ENCODE measurements at places on chromosomes 4 and X.

DNA sequence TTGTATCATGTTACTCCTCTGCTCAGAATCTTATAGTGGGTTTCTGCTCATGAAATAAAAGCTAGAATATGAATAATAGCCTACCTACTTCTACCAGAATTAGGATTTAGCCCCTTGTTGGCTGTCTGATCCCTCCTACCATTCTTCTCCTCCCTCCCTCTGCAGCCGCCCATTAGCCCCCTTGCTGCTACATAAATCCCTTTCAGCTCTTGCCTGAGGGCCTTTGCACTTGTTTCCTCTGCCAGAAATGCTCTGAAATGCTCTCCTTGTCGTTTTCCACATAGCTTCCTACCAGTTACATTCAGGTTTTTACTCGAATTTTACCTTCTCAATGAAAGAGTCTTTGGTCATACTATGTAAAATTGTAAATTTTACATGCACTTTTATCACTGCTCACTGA lies 159.2 kb downstream of the ADGRL3 start:
- DNase-seq: no peak

DNA sequence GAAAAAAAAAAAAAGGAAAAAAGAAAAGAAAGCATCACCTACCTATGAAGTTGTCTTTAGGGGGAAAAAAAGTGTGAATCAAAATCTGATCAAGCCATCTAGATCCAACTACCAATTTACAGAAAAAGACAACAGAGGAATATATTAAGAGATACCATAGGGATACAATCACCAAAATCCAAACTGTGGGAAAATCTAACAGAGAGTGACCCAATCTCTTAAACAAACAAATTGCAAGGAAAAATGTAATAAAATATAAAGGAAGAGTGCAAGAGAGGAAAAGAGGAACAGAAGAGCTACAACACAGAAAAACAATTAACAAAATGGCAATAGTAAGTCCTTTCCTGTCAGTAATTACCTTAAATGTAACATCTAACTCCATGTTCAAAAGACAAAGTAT lies 19.0 kb downstream of the THOC2 start:
- no peak for DNase-seq

DNA sequence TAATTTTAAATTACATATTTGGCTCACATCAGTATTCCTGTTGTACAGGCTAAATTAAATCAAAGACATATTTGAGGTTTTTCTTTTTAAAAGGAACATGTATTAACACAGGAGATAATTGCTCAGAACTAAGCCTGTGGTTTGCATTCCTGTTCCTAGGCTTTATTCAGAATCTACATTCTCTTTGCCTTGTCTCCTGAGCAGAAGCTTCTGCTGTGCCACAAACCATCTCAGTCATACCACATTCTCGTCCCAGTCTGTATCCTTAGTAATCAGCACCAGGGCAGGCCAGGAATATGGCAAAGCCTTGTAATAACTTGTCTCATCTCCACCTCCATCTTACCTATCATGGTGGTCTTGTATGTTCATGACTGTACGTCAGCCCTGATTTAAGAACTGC lies 162.8 kb downstream of the ARHGAP24 start:
- DNase-seq: no peak

GRCh38 chrX:123728016-123728415 lies 4.8 kb downstream of the THOC2 start:
- no peak for DNase-seq

GRCh38 chr4:157079441-157079840 lies 3.5 kb downstream of the GLRB start:
- no peak for DNase-seq

DNA sequence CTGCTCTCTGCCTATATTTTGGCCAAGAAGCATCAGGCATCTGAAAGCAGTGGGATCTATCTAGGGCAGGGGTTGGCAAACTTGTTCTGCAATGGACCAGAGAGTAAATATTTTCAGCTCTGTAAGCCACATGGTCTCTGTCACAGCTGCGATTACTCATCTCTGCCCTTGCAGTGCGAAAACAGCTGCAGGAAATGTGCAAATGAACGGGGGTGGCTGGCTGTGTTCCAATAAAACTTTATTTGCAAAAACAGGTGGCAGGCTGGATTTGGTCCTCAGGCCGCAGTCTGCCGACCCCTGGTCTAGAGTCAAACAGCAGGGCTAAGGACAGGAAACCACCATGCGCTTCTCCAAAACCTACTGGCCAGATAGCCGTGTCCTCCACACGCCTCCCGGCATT lies 48.6 kb downstream of the ACOX3 start:
- DNase-seq: peak; percentile 32

- DNase-seq: no peak
Observed at GRCh38 chr4:83387012-83387411, 52.4 kb upstream of the HPSE start.

- DNase-seq: no peak
Observed at GRCh38 chr4:141413366-141413765, 192.7 kb downstream of the ZNF330 start.
